Adrenal gland (tissue), 19 donors: ENCODE measurements at places on chromosomes 5 and 9. TPM values are rescaled to one million over a fixed set of nuclear protein-coding genes. Genes with fewer than 3 reads are reported as not detected.

DNA sequence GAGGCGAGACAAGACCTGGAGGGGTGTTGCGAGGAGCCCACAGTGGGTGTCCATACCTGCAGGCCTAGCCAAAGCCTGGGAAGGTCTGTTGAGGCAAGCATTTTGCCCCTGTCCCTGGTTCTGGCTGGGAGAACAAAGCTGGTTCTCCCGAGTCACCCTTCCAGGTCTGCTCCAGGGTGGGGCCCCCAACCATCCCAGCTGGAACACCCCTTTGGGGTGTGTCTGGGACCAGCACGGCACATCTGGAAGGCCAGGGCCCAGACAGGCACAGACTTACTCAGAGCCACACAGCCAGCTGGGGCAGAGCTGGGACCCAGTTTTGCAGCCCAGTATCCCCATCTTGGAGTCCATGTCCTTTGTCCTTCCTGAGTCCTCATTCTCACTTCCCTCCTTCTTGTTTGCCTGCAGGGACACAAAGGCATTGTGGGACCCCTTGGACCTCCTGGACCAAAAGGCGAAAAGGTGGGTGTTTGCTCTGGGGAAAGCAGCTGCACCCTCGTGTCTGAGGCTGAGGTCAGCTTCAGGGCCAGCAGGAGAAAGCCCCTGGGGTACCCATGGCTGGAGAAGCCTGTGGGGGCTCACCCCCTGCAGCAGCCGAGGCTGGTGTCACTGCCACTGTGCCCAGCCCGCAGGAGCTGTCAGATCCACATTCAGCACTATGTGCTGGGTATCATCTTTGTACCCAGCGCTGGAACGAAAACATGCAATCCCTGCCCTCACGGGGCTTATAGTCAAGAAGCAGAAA, 38.4 kb upstream of the ORM1 start:
- no peak overlapping the region for H3K27ac ChIP-seq
- H3K4me3 ChIP-seq, result no peak overlapping the region
- H3K4me1 ChIP-seq, result peaks cover 21% of the 10 kb centered on the region

DNA sequence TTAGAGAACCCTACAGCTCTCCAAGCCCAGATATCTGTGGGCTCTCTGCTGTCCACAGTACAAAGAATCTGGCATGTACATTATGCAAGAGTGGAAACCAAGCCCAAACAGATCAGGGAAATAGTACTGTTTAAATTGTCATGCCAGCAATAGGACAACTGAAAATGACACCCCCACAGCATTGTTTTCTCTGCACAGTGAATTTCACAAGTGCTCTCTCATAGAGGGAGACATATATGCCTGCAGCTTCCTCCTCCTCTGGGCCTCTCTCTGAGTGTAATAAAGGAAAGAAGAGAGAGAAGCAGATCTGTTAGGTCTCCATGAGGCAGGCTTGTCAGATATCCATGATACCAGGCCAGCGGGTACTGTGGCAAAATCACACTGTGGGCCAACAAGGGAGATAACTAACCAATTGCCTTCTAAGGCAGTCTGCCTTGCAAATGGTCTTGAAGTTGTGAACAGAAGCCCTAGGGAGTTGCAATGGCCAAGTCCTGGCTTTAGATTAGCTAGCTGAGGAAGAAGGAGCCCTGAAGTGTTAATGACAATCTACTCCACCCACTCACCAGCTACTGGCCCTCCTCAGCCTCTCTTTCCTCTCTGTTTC, 54.4 kb upstream of the JMY start:
- H3K27ac ChIP-seq, result no peak overlapping the region
- no peaks in the 10 kb centered on the region for H3K4me1 ChIP-seq
- no peaks in the 10 kb centered on the region for H3K36me3 ChIP-seq
- no peak for DNase-seq
- no peak overlapping the region for H3K4me3 ChIP-seq

GRCh38 chr9:73125651-73126050, 26.0 kb upstream of the ANXA1 start:
- H3K4me3 ChIP-seq, result no peak overlapping the region
- H3K36me3 ChIP-seq, result no peaks in the 10 kb centered on the region
- DNase-seq, result no peak
- no peaks in the 10 kb centered on the region for H3K27me3 ChIP-seq

- H3K36me3 ChIP-seq, result no peaks in the 10 kb centered on the region
- no peaks in the 10 kb centered on the region for H3K4me1 ChIP-seq
- no peak for DNase-seq
- H3K4me3 ChIP-seq, result no peak overlapping the region
- no peak overlapping the region for H3K27ac ChIP-seq
These were observed 572.8 kb downstream of the TLE1 start for GRCh38 chr9:81116340-81117137.

GRCh38 chr9:69485466-69485865, 160.5 kb downstream of the ENTREP1 start:
- no peak overlapping the region for H3K4me3 ChIP-seq
- DNase-seq, result no peak
- H3K27me3 ChIP-seq, result no peaks in the 10 kb centered on the region
- no peaks in the 10 kb centered on the region for H3K36me3 ChIP-seq
- H3K27ac ChIP-seq, result no peak overlapping the region

DNA sequence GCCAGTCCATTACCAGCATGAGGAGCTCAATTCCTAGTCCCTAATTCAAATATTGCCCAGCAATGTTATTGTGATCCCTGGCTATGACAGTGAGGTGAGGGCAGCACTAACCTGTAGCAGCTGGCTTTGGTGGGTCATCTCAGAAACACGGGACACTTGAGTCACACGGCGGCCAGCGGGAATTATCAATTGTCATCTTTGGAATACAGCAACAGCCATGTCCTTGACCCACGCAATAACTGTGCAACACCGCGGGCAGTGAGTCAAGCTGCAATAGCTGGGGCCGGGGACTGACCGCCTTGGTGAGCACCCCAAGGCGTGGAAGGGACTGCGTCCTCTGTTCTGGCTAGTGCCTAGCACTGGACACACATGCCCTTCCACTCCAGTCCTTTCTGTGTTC, 62.5 kb upstream of the ALDH1B1 start:
- no peak overlapping the region for H3K27ac ChIP-seq
- no peaks in the 10 kb centered on the region for H3K36me3 ChIP-seq
- DNase-seq, result peak; percentile 68
- H3K4me3 ChIP-seq, result no peak overlapping the region
- no peaks in the 10 kb centered on the region for H3K4me1 ChIP-seq
- H3K27me3 ChIP-seq, result no peaks in the 10 kb centered on the region

GRCh38 chr9:85453850-85454249, 287.9 kb downstream of the AGTPBP1 start:
- no peak overlapping the region for H3K27ac ChIP-seq
- peak; percentile 56 for DNase-seq
- no peaks in the 10 kb centered on the region for H3K36me3 ChIP-seq
- H3K27me3 ChIP-seq, result no peaks in the 10 kb centered on the region
- H3K4me1 ChIP-seq, result no peaks in the 10 kb centered on the region

GRCh38 chr9:86355814-86356213, 1.6 kb upstream of the TUT7 start:
- no peaks in the 10 kb centered on the region for H3K36me3 ChIP-seq
- H3K27me3 ChIP-seq, result no peaks in the 10 kb centered on the region
- DNase-seq, result no peak
- H3K27ac ChIP-seq, result no peak overlapping the region

DNA sequence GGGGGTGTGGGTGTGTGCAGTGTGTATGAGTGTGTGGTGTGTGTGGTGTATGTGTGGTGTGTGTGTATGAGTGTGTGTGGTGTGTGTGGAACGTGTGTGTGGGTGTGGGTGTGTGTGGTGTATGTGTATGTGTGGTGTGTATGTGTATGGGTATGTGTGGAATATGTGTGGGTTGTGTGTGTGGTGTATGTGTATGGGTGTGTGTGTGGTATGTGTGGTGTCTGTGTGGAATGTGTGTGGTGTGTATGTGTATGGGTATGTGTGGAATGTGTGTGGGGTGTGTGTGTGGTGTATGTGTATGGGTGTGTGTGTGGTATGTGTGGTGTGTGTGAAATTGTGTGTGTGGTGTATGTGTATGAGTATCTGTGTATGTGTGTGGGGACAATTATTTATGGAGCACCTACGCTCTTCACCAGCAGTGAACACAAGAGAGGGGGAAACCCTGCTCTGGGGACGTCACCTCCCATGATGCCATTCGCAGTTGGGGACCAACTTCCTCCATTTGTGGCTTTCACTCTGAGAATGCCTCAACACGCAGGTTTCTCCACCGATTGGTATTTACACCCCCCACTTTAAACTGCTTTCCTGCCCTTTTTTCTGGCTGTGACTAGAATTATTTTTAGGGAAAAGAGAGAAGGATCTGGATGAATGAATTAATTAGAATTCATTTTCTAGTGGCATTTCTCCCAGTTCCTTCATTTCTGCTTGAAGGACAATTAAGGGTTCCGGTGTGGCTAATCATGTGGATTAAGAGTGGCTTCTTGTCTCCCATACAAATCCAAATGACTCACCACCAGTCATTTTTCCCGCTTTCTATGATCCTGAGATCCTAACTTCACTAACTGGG, 238.1 kb downstream of the ROR2 start:
- H3K27me3 ChIP-seq, result no peaks in the 10 kb centered on the region
- DNase-seq, result no peak
- no peak overlapping the region for H3K27ac ChIP-seq
- H3K4me1 ChIP-seq, result no peaks in the 10 kb centered on the region
- no peaks in the 10 kb centered on the region for H3K36me3 ChIP-seq

DNA sequence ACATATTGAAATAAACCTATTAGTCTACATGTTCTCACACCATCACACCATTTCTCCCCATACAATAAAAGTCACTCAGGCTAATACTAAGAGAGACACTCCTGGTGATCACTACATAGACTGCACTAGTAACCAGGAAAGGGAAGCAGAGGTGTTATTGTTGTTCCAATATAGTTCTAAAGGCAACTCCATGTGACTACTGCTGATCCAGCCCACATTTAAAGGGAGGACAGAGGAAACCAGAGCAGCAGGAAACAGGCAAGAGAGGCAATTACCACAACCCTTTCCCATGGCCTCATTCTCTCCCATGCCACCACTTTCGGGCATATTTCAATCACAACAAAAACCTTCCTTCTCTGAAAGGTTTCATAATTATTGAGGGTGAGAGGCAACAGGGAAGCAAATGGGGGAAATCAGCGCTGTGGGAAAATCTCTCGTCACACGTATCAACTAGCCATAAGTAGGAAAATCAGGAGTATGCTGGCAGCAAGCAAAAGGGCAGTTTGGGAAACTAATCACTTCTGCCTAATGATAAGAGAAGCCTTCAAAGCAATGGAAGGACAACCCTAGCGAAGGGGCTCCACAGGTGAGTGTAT, 1.8 kb downstream of the UBAP2 start:
- no peak overlapping the region for H3K4me3 ChIP-seq
- DNase-seq, result no peak
- H3K36me3 ChIP-seq, result no peaks in the 10 kb centered on the region
- peaks cover 22% of the 10 kb centered on the region for H3K4me1 ChIP-seq
- H3K27ac ChIP-seq, result no peak overlapping the region
- no peaks in the 10 kb centered on the region for H3K27me3 ChIP-seq

DNA sequence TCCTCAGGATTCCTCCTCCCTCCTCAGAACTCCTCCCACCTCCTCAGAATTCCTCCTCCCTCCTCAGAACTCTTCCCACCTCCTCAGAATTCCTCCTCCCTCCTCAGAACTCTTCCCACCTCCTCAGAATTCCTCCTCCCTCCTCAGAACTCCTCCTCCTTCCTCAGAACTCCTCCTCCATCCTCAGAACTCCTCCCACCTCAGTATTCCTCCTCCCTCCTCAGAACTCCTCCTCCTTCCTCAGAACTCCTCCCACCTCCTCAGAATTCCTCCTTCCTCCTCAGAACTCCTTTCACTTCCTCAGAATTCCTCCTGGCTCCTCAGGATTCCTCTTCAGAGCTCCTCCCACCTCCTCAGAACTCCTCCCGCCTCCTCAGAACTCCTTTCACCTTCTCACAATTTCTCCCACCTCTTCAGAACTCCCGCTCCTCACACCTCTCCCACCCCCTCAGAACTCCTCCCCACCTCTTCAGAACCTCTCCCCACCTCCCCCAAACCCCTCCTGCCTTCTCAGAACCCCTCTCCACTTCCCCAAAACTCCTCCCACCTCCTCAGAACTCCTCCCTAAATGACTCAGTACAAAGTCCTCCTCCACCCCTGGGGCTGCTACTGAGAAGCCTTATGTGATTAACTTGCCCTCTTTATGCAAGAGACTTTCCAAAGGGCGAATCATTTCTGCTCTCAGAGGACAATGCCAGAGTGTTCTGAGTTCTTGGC, 23.2 kb downstream of the SLC46A2 start:
- no peak overlapping the region for H3K27ac ChIP-seq
- H3K36me3 ChIP-seq, result peaks cover 10% of the 10 kb centered on the region
- H3K4me3 ChIP-seq, result no peak overlapping the region
- H3K27me3 ChIP-seq, result no peaks in the 10 kb centered on the region
- DNase-seq, result no peak
- H3K4me1 ChIP-seq, result no peaks in the 10 kb centered on the region

- DNase-seq, result peak; percentile 79
- no peaks in the 10 kb centered on the region for H3K27me3 ChIP-seq
- peak overlapping the region; percentile 28 for H3K27ac ChIP-seq
These were observed 13.3 kb downstream of the PHF2 start for GRCh38 chr9:93589688-93590087.

DNA sequence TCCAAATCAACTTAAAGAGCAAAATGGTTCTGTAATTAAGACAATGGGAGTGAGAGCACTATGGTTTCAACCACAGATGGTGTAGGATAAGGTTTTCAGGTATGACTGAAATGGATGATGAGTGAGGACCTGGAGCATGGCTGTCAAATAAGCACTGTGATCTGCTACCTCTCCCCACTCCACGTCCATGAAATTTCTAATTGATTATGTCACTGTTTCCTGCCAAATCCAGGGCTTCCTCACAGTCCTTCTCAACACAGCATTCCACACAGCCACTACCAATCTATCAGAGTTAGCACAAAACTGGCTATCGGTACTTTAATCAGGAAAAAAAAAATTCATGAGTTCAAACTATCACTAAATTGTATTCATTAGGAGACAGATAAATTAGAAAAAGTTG, 420.4 kb upstream of the WWC1 start:
- H3K4me3 ChIP-seq, result no peak overlapping the region
- no peak overlapping the region for H3K27ac ChIP-seq
- DNase-seq, result no peak
- H3K36me3 ChIP-seq, result no peaks in the 10 kb centered on the region

Gene INSYN2B
- total RNA-seq, result 0.83 TPM

Gene CCDC107
- total RNA-seq, result 34.1 TPM

Gene SPATA31E1
- total RNA-seq, result not detected

Gene NXNL2
- not detected for total RNA-seq

Gene ADAMTSL2
- total RNA-seq, result 83.6 TPM

Gene DIPK1B
- total RNA-seq, result 4.6 TPM

Gene CDH6
- 0.39 TPM for total RNA-seq

Gene ZNF454
- total RNA-seq, result 0.54 TPM

Gene PCDHA9
- total RNA-seq, result 0.39 TPM

Gene BRINP1
- total RNA-seq, result 3.4 TPM
